ENCODE measurements at places on chromosomes 13 and 19. TPM values are rescaled to one million over a fixed set of nuclear protein-coding genes. Genes with fewer than 3 reads are reported as not detected.
A peak's percentile ranks its signal among the peaks of the same experiment; 100 is the strongest.

The SIGLEC5 gene
- not detected for total RNA-seq

DNA sequence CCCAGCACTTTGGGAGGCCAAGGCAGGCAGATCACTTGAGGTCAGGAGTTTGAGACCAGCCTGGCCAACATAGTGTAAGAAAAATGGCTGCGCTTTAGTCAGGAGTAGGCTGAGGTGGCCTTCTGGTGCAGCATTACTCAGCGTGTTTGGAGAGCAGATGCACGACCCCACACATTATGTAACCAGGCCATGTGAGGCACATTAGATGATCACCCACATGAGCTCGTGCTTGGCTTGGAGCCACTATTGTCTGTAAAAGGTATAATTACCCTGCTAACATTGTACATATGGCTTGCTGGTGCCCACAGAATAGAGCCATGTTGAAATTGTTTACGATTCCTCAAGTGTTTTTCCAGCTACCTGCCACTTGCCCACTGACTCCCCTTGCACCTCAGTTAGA lies 24.0 kb upstream of the SCEL start:
- no peak for DNase-seq

DNA sequence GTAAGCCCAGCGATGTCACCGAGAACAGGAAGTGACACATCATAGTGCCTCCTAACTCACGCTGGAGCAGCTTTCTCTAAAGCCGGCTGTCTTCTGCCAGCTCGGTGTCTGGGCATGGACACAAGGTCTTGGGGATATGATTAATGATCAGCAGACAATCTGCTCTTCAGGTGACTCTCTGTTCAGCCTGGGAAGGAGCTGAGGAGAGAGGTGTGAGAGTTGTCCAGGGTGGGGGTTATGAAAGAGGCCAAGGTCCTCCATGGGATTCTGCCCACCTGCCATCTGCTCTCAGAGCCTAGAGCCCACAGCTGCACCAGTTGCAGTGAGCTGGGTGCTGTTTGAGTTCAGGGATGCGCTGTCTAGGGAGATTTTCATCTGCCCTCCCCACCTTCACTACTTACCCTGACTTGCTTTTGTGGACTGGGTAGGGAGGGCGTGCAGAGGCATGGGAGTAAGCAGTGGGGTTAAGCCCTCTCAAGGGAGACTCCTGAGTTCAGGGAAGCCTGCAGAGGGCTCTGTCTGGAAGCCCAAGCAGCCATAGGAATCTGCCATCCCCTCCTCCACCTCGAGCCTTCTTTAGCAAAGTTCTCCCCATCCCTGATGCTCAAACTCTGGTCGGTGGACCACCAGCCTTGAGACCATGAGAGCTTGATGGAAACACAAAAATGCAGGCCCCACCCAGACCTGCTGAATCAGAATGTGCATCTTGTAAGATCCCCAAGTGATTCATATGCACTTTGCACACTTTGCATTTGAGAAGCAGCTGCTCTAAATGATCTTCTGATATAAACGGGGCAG lies 539.7 kb downstream of the RFC3 start:
- DNase-seq, result no peak

DNA sequence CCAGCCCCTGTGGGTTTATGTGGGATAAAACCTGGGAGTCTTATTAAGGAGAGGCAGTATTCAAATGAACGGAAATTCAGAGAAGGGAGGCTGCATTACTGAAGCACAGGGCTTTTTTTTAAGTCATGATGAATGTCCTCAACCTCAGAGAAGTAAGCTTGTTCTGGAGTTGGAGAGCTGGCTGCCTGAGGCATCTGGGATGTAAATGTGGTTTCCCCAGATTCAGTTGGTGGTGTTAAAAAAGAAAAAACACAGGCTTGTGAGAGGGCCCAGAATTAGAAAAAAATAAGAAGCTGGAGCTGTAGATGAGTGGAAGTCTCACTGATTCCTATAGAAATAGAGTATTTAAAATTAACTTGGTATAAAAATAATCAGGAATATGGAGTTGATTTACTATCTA lies 64.0 kb upstream of the GPR12 start:
- no peak for DNase-seq

DNA sequence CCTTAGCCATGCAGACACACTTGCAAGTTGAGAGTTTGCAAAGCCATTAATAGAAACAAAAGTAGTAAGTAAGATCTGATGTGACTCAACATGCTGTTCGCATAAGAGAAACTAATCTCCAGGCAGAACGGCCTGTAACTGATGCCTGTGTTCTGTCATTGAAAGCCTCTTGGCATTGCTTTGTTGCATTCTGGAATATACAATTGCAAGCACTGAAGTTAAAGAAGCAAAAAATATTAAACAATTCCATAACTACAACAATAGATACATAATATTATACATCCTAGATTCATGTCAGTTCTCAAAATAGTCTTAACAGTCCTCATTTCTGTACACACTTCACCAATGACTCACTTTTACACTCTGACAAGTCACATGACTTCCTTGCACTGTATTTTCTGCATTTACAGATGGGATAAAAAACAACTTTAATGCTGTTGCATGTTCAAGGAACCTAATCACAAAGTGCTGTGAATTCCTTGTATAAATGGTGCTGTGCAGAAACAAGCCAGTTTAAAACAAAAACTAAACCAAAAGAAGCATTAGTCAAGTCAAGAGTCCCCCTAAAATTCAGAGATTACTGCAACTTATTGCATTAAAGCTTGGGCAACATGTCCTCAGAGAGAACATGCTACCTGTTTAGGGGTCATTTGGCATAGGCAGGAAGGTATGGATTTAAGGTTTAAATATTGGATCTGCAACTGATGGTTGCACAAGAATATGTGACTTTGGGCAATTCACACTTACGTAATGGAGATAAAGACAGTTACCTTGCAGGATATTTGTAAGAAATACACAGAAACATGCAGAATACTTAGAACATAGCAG lies 79.5 kb upstream of the SERP2 start:
- no peak for DNase-seq

GRCh38 chr19:57406516-57407123 lies 4.3 kb upstream of the ZNF17 start:
- peak; percentile 70 for DNase-seq

DNA sequence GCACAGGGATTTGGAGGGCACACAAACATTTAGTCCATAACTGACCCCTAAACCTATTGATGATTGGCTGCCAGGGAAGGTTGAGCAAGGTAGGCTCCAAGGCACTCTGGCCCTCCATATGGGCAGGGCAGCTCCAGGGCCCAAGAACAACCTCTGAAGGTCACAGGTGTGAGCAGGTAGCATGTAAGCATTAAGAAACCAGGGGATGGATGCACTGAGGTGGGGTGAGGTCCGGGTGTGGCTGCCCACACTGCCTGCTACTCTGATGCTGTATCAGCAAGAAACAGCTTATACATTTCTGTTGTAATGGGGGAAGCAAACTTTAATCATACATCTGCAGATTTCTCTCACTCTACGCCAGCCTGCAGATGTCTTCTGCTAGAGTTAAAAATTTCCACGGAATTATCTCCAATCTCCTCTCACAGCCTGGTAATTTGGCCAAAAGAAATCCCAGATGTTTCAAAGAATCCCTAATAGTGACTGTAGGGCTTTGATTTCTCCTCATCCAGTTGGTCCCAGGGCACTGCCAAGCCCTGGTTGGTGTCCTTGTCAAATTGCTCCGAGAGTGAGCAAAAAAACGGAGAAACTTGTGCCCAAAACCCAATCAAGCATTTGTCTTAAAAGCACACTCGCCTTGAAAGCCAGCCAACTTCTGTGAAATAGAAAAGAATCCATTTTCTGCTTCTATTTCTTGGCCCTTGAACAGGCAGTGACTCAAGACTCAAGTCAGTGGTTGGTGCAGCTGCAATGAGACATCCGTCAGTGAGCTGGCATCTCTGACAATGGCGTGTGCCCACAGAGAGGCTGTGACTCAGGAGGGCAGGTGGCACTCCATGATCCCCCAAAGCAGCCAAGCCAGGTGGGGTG lies 72.5 kb upstream of the MRI1 start:
- DNase-seq, result no peak

DNA sequence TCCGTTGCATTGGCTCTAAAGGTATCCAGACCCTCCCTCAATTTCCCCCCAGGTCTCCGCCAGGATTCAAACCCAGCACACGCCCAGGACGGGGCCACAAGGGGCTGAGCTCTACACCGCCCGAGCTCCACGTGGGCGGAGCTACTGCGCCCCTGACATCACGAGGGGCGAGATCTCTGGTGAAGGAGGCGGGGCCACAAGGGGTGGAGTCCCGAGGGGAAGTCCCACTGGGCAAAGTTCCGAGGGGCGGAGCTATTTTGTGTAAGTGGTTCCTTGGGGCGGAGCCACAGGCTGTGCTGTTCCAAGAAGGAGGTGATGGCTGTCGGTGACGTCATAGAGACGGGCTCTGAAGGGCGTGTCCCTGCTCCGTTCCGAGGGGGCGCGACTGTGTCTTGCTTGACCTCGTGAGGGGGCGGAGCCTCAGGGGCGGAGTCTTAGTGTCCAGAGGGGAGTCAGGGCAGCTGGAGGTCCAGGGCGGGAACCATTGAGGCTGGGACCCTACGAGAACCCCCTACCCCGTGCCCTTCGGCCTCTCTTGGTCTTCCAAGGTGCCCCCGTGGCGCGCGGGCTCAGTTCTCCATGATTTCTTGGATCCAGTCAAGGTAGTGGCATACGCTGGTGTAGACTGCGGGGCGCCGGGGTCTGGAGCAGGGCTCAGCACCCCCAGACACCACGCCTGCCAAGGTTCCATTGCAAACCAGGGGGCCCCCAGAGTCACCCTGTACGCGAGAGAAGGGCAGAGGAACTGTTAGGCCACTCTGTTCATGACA lies 1.3 kb upstream of the KLK8 start:
- DNase-seq, result no peak

DNA sequence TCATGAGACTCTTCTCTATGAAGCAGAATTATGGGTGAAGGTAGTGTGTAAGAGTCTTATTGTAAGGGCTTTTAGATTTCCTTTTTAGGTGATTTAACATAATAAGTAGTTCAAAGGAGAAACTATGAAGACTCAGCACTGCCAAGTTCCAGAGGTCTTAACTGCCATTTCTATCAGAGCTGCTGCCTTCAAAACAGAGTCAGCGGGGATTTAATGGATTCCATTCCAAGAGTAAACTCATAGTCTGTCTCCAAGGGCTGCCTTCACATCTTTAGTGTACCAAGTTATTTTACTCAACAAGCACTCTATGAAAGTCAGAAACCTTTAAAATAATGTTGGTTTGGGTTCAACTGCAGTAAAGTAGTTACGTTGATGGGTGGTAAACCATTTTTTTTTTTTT lies 289.6 kb upstream of the HTR2A start:
- DNase-seq, result no peak

DNA sequence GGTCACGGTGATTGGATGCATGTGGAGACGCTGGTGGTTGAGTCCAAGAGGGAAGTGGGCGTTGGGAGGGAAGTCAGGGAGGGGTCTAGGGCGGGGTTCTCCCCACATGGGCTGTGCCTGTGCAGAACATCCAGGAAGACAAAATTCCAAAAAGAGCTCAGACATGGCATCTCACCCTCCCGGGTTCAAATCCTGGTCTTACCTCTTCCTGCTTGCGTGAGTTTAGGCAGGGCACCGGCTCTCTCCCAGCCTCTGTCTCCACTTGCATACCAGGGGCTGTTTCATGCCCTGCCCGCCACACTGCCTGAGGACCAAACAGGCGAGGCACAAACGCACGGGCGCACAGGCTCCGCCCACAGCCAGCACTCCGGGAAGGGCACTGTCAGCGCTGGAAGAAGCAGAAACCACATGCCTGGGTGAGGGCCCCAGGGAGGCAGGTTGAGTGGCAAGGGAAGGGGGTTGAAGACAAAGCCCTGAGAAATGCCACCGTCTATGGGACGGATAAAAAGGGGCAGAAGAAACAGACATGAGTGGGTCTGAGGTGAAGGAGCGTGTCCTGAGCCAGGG lies 123.6 kb upstream of the SOX1 start:
- DNase-seq, result no peak

DNA sequence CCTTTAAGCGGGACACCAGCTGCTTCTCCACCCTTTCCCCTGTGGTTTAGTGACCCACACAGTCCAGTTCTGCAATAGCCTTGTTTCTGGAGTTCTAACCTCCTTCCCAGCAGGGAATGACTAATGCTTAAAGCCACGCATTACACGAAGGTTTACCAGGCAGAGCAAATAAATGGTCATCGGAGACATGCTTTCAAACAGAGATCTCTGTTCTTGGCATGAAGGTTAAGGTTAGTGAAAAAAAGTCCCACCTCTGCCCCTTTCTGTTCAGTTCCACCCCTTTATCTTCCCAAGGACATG lies 25.3 kb upstream of the MEDAG start:
- DNase-seq, result no peak

DNA sequence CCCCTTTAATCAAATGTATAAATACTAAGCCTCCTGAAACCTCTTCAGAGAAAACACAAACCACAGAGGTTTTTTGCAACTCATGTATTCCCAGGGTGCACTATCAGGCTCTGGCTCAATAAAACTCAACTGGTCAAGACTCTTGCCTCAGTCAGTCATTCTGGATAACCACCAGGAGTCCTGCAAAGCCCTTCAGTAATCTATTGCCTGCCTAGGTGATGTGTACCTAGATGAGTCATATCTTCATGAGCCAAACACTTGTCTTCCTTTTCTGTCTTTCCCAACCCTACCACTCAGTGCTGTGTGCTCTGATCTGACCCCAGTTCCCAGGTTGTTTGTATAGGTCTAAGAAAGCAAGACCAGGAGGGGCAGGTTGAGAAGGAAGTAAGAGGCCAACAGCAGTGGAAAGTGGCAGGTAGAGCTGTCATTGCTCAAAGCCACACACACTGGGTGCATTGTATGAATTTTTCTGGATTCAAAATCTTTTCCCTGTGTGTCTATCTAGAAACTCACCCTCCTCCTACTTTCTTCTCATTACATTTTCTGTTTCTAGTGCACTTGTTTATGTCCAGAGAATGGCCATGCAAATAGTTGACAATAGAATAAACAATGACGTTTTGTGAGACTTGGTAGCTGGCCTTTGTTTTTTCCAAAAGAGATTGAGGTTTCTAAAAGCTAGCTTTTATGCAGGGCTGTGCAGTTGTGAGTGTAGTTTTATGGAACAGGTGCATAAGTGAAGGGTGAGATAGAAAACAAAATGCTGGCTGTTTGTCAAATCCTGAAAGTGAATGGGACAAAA lies 48.1 kb downstream of the PSG1 start:
- no peak for DNase-seq

DNA sequence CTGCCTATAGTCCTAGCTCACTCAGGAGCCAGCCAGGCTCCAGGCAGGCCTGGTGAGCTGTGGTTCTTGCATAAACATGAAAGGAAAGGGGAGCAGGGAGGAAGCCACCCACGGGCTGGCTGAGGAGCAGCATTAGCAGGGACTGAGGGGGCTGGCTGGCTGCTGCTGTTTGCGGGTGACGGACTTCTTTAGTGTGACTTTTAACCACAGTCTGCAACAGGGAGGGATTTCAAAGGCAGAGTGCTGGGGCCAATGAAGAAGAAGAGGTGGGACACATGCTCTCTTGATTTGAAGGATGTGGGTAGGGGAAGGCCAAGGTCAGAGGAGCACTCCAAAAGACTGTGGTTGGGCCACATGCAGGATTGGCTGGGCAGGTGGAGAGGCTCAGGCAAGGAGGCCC lies 223.0 kb downstream of the DNAJC15 start:
- DNase-seq, result no peak

- DNase-seq, result no peak
These were observed 29.4 kb downstream of the SMIM24 start for GRCh38 chr19:3450796-3451411.

Measured in neural crest cell (in vitro differentiated cells).